NCI-H345 (cell line): ENCODE measurements at places on chromosomes 16 and 17.

GRCh38 chr16:50448981-50449380 is 80.2 kb upstream of the BRD7 start:
- no peak for DNase-seq

DNA sequence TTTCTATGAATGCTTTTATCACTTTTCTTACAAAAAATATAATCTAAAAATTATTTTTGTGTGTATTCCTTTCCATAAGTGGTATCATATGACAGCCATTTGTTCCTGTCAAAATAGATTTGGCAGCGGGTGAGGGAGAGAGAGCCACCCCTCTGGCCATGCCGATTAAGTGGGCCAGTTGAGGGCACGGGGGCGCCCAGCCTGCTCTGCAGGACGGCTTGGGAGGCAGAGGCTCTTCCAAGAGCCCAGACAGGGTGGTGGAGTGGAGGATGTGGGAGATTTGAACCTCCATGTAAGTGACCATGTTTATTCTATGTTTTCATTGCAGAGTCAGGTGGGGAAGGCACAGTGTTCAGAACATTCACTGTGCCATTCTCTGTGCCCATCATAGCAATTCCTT is 88.8 kb downstream of the IRX3 start:
- no peak for DNase-seq

GRCh38 chr17:44219108-44219615 is 313 bp downstream of the UBTF start:
- peak; percentile 66 for DNase-seq

- no peak for DNase-seq
Measured at GRCh38 chr17:40108970-40109824, 8.8 kb upstream of the NR1D1 start.

- DNase-seq, result peak; percentile 98
Measured at GRCh38 chr17:73092523-73093135, at the start of gene SLC39A11. Gene SLC39A11 (minus strand): TSS chr17:73092688. CDS start chr17:73088764, 3,924 bp downstream.

- DNase-seq, result no peak
Measured at GRCh38 chr17:80291691-80292487, 31.2 kb downstream of the RNF213 start.

- no peak for DNase-seq
Measured at GRCh38 chr16:1180549-1181403, 27.9 kb downstream of the CACNA1H start.

GRCh38 chr16:56355221-56355620 is 70.1 kb downstream of the AMFR start:
- no peak for DNase-seq

GRCh38 chr17:19331134-19331533 is 31.4 kb downstream of the B9D1 start:
- no peak for DNase-seq

DNA sequence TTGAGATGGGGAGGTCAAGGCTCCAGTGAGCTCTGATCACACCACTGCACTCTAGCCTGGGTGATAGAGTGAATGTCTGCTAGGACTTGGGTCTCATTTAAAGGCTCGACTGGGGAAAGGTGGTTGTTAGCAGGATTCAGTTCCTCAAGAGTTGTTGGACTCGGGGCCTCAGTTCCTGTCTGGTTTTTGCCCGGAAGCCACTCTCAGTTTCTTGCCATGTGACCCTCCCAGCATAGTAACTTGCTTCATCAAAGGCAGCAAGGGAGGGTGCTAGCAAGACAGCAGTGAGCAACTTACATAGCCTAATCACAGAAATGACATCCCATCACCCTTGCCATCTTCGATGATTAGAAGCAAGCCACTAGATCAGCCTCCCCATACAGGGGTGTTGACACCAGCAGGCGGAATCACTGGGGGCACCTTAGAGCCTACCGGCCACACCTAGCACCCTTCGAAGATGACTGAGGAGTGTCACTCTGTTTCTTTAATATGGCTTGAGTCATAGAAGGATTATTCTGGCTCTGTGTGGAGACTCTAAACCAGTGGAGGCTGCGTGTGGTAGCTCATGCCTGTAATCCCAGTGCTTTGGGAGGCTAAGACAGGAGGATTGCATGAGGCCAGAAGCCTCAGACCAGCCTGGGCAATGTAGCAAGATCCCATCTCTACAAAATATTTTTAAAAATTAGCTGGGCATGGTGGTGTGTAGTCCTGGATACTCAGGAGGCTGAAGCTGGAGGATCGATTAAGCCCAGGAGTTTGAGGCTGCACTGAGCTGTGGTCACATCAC is 13.2 kb upstream of the SCNN1B start:
- DNase-seq, result no peak

DNA sequence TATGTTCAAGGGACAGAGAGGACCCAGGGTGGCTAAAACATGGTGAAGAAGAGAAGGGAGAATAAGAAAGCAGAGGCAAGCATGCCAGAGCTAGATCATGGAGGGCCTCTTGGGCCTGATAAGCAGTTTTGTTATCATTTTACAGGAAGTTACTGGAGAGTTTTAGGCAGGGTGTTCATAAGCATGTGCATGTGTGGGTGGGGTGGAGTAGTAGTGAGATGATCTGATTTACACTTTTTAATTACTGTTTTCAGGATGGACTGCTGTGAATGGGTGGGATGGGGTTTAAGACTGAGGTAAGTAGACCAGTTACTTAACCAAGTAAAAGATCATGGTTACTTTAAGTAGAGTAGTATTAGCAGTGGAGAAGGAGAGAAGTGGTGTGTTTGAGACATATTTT is 173.6 kb downstream of the PHKB start:
- no peak for DNase-seq

DNA sequence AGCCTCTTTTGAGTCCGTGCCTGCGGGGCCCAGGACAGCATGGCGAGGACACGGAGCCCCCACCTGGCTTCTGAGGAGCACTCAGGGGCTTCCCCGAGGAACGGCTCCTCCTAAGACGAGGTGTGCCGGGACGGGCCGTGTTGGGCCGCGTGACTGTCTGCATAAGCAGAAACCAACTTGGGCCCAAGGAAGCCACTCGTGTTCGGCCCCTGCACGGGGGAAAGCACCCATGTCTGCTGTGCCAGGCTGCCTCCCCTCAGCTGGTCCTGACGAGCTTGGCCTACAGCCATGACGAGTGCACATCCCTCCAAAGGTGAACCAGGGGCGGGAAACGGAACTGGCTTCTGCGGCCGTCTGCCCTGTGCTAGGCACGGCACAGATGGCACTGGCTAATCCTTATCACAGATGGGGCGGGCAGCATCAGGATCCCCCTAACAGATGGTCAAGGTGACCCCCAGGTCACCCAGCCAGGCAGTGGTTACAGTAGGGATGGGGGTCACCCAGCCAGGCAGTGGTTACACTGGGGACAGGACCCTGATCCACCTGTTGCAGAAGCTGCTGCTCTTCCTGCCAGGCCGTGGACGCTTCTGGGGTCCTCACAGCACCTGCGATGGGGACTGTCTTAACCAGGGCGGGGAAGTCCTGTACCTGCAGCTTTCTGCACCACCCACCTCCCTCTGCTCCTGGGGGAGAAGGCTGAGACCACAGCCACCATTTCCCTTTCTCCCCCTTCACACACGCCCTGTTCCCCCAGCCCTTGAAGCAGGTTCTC is 25.6 kb downstream of the MRM3 start:
- no peak for DNase-seq

GRCh38 chr16:67548265-67549126 is 13.8 kb upstream of the CTCF start:
- DNase-seq, result no peak

DNA sequence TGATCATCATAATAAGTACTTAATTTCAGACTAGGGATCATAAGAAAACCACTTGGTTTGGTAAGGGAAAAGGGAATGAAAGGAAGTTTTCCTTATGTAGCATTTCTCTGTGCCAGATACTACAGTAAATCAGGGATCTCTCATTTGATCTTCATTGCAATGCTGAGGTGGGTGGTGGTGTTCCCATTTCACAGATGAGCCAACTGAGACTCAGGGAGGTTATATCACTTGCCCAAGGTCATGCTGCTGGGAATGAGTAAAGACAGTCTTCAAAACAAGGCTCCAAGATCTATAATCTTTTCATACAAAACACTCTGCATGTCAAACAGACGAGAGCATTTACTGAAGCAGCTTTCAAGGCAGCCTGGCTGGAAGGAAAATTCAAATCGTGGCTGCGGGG is 124.6 kb downstream of the GP2 start:
- no peak for DNase-seq

GRCh38 chr17:77320485-77321256 is 179.9 kb downstream of the SEC14L1 start:
- DNase-seq, result no peak

DNA sequence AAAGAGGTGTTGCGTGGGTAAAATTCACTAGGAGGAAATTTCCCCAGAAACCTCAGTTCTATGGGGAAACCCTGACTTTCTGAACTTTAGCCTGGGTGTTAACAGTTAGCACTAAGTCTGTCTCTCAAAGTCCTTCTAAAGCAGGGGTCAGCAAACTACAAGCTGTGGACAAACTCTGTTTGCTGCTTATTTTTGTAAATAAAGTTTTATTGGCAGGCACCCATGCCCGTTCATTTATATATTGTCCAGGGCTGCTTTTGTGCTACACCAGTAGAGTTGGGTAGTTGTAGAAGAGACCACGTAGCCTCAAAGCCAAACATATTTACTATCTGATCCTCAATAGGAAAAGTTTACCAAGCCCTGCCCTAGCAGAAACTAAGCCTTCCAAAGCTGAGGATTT is 159.7 kb downstream of the USP31 start:
- no peak for DNase-seq

DNA sequence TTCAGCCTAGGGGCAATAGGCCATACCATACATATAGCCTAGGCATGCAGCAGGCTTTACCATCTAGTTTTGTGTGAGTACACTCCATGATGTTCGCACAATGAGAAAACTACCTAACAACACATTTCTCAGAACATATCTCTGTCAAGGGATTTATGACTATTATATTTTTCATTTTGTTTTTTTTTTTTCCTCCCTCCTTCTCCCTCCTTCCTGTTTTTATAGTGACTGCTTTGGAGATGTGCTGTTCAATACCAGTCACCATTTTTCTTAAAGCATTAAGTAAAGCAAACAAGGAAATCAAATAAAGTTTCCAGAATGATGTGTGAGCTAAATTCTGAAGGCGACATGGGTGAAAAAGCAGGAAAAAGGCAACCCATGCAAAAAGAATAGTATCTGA is 194.6 kb downstream of the STX8 start:
- DNase-seq, result no peak

GRCh38 chr17:29219378-29220047 is 27.1 kb upstream of the CRYBA1 start:
- DNase-seq, result peak; percentile 74

GRCh38 chr16:56594292-56594619 is 4.9 kb downstream of the MT3 start:
- DNase-seq, result no peak

GRCh38 chr17:58315750-58316149 is 12.8 kb downstream of the TSPOAP1 start:
- no peak for DNase-seq

GRCh38 chr17:6479622-6480302 is 35.5 kb downstream of the PIMREG start:
- DNase-seq, result no peak

DNA sequence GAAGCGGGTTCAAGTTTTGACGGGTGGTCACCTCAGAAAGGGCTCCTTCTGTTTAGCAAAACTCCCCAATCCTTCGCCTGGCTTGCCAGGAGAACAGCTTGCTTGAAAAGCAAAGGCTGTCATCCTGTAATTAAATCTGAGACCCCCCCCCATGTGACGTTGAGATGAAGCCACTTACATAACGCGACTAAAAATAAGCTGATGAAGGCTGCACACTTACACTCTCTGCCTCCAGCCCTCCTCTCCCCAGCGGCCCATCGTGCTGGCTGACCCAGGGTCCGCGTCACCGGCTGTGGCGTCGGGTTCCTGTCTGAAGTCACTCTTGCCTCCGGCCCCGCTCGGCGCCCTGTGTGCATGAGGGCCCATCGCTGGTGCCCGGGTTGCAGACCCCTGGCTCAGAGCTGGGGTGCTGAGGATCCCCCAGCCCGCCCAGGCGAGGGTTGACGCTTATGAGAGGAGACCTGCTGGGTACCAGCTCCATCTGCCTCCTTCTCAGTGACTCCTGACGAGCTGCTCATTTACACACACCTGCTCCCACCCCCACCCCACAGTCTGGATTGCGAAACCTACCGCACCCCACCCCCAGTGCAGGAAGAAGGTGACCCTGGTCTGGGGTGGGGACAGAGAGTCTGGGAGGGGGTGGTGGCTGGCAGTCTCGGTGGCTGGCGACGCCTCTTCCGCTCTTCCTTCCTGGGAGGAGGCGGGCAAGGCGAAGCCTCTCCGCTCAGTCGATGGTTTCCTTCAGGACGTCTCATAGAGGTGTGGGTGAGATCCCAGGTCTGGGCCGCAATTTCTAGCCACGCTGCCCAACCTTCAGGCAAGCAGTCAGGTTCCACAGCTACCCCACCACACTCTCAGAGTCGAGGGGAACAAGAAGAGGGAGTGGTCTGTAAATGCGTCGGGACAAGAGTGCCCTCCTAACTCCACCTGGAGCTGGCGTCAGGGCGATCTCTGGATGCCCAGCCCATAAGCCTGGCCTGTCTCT is 3.1 kb upstream of the BAIAP2 start:
- DNase-seq, result no peak

DNA sequence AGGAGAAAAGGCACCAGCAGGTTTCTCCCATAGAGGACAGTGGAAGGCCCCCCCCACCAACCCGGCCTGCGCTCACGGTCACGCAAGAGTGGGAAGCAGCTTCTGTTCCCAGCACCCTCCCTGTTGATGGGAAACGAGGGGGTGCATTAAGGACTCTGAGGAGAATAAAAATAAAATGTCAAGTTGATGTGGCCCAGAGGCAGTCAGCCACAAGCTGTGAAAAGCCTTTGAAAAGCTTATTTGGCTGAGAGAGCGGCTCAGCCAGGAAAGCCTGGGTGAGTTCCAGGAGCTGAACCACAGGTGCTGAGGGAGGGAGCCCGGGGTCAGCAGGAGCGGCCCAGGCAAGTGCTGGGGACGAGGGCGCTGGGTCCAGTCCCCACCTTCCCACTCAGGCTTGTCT is 26.9 kb upstream of the SPATA32 start:
- DNase-seq, result peak; percentile 86

GRCh38 chr16:27444470-27444869 is 42.5 kb downstream of the IL21R start:
- DNase-seq, result no peak

DNA sequence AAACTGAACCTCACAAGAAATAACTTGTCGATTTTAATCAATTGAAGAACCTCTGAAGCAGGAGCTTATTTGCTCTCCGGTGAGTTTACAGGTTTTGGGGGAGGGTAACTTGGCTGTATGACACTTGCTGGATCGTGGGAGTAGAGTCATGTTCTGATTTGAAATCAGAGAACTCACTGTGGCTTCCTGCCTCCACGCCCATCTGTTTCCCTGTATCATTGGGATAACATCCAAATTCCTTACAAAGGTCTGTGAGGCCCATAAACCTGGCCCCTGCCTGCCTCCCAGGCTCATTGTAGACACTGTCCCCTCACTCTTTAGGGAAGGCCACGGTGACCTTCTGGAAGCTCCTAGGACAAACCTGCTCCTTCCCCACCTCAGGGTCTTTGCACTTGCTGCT is 48.3 kb downstream of the C17orf67 start:
- no peak for DNase-seq

GRCh38 chr16:82643136-82643535 is 16.4 kb downstream of the CDH13 start:
- DNase-seq, result no peak

DNA sequence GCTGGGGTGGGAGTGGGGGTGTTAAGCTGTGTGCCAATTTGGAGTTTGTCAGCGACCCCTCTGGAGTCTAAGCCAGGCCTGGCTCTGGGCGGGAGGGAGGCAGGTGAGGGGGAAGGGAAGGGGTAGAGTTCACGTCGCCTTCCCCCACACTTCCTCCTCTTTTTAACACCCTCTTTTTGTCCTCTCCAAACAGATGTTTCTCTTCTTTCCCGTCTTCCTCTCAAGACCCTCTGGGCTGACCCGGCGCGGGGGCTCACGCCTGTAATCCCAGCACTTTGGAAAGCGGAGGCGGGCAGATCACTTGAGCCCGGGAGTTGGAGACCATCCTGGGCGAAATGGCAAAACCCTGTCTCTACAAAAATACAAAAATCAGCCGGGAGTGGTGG is 3.3 kb downstream of the HOXB1 start:
- no peak for DNase-seq
